ENCODE measurements at places on chromosomes 3 and 15. TPM values are rescaled to one million over a fixed set of nuclear protein-coding genes. Genes with fewer than 3 reads are reported as not detected.

DNA sequence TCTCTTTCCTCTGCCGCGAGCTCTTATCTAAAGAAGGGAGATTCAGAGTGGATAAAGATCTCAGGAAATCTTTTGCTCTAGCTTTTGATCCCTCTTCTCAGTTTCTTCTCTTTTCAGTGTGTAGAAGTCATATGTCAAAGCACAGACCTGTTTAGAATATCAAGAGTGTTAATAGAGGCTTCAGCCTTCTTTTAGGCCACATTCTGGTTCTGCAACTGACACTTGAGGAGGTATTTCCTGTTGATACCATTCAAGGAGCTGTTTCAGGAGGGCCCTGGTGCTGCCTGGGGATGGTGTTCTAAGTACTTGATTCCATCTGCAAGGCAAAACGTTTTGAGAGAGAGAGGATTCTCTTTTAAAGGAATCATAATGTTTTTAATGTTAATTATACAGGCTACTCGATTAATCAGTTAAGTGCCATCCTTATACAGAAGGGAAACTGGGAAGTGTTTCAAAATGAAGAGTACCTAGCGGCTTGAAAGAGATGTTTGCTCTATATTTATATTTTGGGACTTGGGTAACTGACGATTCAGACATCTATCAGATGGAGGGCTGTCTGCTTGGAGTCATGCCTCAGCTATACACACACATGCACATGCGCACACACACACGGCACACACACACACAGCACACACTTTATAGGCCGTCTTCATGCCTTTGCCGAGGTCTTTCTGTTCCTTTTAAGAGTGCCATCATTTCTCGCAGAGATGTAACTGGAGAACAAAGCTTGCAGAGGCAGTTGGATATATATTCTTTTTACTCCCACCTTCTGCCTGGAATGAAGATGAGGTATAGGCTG lies 313.9 kb downstream of the PTPRG start:
- no peak for DNase-seq

- no peak for DNase-seq
Observed at GRCh38 chr15:75732177-75732808, 19.6 kb upstream of the CSPG4 start.

DNA sequence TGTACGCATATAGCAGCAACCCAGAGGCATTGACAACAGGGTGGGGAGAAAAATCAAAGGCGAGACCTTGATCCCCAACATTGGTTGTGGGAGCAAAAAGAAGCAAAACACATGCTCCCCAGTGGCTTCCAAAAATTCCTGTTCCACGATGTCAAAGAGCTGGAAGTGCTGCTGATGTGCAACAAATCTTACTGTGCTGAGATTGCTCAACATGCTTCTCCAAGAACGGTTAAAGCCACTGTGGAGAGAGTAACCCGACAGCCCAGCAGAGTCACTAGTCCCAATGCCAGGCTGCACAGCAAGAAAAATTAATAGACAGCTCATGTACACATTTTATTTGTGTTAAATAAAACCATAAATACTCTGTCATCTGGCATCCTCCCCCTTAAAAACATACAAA lies 179.9 kb upstream of the PFN2 start:
- no peak for DNase-seq

GRCh38 chr3:100665230-100665629 lies 44.1 kb upstream of the TFG start:
- DNase-seq = no peak

DNA sequence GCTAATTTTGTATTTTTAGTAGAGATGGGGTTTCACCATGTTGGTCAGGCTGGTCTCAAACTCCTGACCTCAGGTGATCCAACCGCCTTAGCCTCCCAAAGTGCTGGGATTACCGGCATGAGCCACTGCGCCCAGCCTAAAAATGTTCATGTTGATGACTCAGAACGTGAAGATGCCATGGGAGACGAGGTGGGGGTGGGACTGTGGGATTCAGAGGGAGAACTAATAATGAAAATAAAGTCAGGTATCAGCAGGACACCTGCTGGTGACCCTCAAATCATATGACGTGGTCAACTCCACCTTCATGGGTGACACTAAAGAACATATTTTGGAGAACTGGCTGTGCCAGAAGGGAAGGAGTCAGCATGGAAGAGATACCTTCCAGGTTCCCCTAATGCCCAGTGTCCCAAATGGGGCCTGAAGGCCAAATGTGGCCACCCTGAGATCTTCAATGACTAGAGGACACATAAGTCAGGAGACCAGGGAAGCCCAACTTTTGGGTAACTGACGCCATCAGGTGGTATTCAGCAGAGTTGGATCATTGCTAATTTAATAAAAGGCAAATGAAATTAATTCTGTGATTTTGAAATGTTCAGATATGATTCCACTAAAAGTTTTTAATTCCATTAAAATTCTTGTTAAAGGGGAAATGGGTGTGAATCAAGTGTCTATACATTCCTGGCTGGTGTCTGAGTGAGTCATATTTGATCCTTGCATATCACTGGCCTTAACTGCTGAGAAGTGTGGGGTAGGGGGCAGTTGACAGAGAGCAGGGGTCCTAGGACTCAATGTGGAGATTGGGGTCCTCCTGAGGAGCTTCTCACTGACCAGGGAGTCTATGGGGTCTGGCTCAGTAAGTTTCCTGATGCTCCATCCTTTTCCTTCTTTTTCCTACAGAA lies 88.6 kb upstream of the GSK3B start:
- peak; percentile 26 for DNase-seq

- no peak for DNase-seq
Observed at GRCh38 chr15:58701376-58701775, 48.1 kb downstream of the ADAM10 start.

DNA sequence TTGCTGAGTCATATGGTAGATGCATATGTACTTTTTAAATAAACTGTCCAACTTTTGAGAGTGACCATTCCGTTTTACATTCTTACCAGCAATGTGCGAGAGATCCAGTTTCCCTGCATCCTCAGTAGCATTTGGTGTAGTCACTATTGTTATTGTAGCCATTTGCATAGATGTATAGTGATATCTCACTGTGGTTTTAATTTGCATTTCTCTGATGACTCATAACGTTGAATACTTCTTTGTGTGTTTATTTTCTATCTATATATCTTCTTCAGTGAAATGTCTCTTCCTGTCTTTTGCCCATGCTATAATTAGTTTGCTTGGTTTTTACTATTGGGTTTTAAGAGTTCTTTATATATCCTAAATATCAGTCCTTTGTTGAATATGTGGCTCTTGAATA lies 255.7 kb upstream of the GRM7 start:
- no peak for DNase-seq

Gene SLC6A1
- not detected for total RNA-seq

Gene WDR72
- 5.8 TPM for total RNA-seq

Measured in HCT116 (cell line).